ENCODE measurements at places on chromosomes 1 and 21. TPM values are rescaled to one million over a fixed set of nuclear protein-coding genes. Genes with fewer than 3 reads are reported as not detected.

GRCh38 chr21:42991992-42992740, 17.8 kb downstream of the PKNOX1 start:
- peak; percentile 72 for DNase-seq

DNA sequence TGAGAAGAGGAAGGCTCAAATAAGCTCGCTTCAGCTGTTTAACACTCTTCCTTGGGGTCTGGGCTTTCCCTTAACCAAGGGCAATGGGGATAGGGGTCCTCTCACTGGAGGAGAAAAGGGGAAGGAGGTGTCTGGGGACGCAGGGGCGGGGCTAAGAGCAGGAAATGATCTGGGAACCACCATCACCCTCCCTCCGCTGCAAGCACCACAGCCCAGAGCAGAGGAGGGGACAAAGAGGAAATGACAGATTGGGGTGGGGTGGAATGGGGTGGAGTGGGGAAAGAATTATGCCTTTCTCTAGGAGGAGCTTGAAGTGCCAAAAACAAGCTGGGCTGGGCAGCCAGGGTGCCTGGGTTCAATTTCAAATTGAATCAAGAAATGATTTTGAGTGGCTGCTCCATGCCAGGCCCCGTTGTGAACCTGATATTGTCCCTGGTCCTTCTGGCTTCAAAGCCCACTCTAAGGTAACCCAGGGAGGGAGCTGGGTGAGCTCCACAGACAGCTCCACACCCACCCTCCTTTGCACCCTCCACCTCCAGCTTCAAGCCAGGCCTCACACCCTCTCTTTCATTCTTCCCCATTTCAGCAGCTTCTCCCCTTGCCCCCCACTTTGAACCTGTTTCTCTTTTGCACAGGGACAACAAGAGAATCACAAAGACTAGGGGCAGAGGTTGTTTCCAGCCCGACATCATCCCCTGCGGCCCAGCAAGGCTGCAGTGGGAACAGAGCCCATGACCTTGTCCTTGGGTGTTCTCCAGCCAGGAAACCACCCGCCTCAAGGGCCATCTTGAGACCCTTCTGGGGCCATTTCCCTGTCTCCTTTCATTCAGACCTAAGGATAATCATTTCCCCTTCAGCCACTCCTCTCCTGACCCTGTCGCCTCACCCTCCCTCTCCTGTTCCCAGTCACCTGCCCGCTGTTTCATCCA, 1.1 kb downstream of the ARHGAP30 start:
- DNase-seq = no peak

- peak; percentile 65 for DNase-seq
Measured at GRCh38 chr1:94039514-94039870, 81.5 kb downstream of the ABCA4 start.

- no peak for DNase-seq
Measured at GRCh38 chr1:181119093-181119989, 30.8 kb downstream of the IER5 start.

GRCh38 chr1:184593597-184593996, 161.1 kb downstream of the EDEM3 start:
- no peak for DNase-seq

DNA sequence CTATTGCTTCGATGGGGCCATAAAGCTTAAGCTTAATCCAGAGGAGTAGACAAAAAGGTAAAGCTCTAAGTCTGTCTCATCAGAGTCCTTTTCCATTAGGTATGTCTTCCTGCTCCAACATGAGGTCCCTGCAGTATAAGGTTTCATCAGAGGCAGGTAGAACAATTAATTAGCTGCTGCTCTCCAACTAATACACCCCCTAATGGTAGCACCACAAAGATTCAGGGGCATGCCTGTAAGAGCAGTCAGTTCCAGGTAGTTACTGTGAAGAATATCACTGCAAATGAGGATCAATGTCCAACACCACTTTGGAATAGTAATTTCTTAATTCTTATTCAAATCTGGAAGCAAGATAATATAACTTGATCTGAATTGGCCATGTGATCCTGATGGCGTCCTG, 160.3 kb upstream of the ESRRG start:
- no peak for DNase-seq

GRCh38 chr1:209567698-209568175, 15.8 kb upstream of the CAMK1G start:
- no peak for DNase-seq

The TINAGL1 gene
- polyA plus RNA-seq = 53.2 TPM

The ATAD3C gene
- 2.7 TPM for polyA plus RNA-seq
